ENCODE measurements at places on chromosomes 1 and 21. TPM values are rescaled to one million over a fixed set of nuclear protein-coding genes. Genes with fewer than 3 reads are reported as not detected.

Gene OPRD1
- total RNA-seq, result 0.06 TPM

Gene S100B
- total RNA-seq, result not detected

Gene C1QA
- total RNA-seq, result not detected

Gene ANGPTL7
- total RNA-seq, result not detected

Gene KCNE2
- total RNA-seq, result not detected

Gene TCHH
- 0.26 TPM for total RNA-seq

Gene HES2
- 3.1 TPM for total RNA-seq

Gene ACKR1
- total RNA-seq, result not detected

Gene DDR2
- total RNA-seq, result 0.38 TPM

Gene ATP8B2
- total RNA-seq, result 37.6 TPM

Gene FNDC10
- 7.4 TPM for total RNA-seq

Gene ACTL8
- total RNA-seq, result 1.9 TPM

Gene HSD3B2
- not detected for total RNA-seq

Gene UMODL1
- not detected for total RNA-seq

Gene OVAAL
- total RNA-seq, result not detected

Gene PCP4
- total RNA-seq, result not detected

Gene PCSK9
- total RNA-seq, result 4.1 TPM

Measured in A549 treated with DMSO at 1 μM for 4 hours (cell line).